Neural crest cell (in vitro differentiated cells): ENCODE measurements at places on chromosomes 12 and 14.

DNA sequence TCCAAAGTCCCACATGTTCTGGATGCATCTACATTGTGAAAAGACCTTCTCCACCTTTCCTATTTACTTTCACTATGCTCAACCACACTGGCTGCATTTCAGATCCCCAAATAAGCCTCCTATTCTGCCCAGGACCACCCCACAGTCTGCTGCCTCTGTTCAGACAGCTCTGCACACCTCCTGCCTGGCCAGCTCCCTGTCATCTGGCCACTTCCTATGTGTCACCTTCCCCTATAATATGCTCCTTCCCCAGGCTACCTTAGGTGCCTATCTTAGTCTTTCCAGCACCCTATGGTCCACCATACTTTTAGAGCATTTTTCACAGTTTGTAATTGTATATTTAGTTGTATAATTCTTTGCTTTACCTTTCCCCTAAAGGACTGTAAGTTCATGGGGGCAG, 50.5 kb downstream of the IFNG start:
- no peak for DNase-seq

- DNase-seq: no peak
These were observed 68.8 kb downstream of the RAD52 start for GRCh38 chr12:880656-881055.

DNA sequence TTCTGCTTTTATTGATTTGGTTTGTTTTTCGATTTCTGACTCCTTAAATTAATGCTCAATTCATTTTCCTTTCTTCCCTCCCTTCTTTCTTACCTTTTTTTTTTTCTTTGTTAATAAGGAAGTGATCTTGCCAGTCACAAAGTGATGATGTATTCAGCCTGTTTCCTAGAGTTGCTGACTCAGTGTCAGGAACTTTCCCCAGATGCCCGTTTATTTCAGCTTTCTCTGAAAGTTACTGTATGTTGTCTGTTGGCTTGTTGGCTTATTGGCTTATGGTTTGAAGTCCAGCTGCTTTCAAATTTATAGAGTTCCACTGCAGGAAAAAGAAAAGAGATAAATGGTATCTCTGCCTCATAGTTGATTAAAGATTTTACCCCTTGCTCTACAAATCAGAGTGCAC, 12.4 kb upstream of the SLC6A15 start:
- DNase-seq: no peak

GRCh38 chr12:6091786-6092566, 32.5 kb downstream of the VWF start:
- no peak for DNase-seq

GRCh38 chr14:93375673-93376156, 28.7 kb downstream of the COX8C start:
- no peak for DNase-seq

DNA sequence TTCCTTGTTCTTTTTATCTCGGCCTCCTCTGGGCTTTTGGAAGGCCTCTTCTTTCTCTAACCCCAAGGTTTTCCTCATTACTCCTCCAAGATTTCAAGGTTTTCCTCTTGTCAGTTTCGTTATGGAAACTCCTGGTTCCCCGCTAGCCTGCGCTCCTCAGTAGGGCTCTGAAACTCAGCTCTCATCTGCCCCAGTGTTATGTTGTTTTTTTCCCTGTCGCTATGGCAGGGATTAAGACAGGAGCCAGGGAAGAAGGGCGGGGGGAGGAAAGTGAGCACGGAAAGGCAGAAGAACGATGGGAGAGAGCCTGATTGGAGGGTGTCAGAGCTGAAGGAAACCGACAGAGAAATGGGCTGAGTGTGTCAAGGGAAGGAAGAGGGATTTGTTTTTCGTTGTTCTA, 26.5 kb upstream of the JDP2 start:
- DNase-seq: no peak
